ENCODE measurements at places on chromosomes 2 and 18.

- no peak for DNase-seq
These were observed 152.0 kb upstream of the PGAP1 start for GRCh38 chr2:197078535-197078934.

- DNase-seq, result no peak
These were observed 305.4 kb downstream of the LPIN1 start for GRCh38 chr2:12051831-12052230.

DNA sequence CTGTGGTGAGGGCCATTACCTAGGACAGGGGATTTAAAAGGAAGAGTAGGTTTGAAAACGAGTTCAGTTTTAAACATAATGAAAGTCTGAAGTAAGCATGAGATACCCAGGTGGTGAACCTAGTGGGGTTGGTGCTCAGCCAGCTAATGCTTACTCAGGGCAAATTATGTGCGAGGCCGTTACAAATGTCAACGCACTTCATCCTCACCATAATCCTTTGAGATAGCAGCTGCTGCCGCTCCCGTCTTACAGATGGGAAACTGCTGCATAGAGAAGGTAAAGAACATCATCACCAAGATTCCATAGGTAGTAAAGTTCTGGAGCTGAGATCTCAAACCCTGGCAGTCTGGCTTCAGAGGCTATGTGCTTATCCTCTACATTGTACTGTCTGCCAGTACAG, 209.0 kb downstream of the DYM start:
- DNase-seq, result no peak

GRCh38 chr2:9964334-9964980, 13.0 kb downstream of the GRHL1 start:
- no peak for DNase-seq

GRCh38 chr18:31247574-31248199, 70.3 kb upstream of the DSG1 start:
- DNase-seq, result no peak

DNA sequence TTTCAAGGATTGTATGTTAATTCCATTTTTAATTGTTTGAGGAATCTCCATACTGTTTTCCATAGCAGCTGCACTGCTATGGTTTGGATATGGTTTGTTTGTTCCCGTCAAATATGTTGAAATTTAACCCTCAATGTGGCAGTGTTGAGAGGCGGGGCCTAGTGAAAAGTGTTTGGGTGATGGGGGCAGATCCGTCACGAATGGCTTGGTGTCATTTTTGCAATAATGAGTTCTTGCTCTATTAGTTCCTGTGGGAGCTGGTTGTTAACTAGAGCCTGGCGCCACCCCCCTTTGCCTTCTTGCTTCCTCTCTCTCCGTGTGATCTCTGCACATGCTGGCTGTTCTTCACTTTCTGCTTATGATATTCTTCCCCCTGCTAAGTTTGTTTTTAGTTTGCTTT, 71.4 kb upstream of the LDLRAD4 start:
- no peak for DNase-seq

GRCh38 chr2:41967476-41968181, 80.2 kb upstream of the PKDCC start:
- DNase-seq, result no peak

- DNase-seq, result no peak
These were observed 813.0 kb upstream of the ID2 start for GRCh38 chr2:7868836-7869235.

DNA sequence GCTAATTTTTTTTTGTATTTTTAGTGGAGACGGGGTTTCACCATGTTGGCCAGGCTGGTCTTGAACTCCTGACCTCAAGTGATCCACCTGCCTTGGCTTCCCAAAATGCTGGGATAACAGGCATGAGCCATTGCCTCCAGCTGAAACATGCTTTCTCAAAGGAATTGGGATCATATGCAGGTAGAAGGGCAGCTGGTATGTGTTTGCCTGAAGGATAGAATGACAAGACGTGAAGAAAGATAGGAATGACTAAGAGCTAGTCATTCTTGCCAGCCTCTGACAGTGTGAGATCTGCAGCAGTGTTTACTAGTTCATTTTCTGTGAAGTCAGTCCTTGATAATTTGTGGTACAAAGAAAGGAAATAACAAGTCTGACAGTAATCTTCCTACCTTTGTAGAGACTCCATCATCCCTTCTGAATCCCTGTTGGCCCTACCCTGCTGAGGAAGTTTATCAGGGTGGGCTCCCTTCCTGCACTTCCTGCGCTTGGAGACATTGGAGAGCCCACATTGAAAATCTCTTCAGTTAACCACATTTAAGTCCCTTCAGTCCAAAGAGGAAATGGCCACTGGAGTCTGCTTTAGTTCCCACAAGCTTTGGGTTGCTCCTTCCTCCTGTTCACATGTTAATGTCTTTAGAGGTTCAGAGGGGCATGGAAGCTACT, 14.7 kb downstream of the CFLAR start:
- DNase-seq, result no peak

GRCh38 chr2:33219850-33220275, 256.6 kb upstream of the RASGRP3 start:
- DNase-seq, result no peak

DNA sequence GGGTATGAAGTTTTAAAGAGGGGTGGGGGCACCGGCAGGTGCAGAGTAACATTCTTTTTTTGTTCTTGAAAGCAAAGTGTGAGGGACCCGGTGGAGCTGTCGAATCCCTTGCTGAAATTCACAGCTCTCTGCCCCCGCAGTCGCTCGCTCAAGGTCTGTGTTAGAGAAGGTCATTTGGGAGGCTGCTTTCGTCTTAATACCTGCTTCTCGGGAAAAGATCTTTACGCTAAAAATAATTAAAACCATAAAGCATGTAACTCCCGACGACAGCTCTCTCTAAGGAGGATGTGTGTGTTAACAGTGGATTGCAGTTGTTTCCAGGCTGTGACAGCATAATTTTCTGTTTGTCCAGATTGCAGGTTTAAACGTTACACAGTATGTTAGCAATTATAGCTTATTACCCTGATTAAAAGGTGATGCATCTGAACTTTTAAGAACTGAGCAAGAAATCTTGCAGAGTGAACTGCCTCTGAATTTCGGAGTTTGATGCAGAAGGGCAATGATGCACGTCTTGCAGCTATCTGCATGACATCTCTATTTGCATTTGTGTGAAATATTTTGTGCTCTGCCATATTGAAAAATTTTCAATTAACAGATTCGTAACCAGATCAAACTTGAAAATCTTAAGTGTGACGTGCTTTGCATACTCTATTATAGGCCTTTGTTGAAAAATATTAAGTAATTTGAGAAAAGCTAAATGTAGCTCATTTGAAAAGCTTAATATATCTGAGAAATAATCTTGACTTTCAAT, 954 bp downstream of the RAPGEF4 start:
- no peak for DNase-seq

- no peak for DNase-seq
These were observed 338.1 kb downstream of the SLC4A3 start for GRCh38 chr2:219965287-219966194.

GRCh38 chr2:15965564-15966019, 25.2 kb downstream of the MYCN start:
- peak; percentile 62 for DNase-seq

DNA sequence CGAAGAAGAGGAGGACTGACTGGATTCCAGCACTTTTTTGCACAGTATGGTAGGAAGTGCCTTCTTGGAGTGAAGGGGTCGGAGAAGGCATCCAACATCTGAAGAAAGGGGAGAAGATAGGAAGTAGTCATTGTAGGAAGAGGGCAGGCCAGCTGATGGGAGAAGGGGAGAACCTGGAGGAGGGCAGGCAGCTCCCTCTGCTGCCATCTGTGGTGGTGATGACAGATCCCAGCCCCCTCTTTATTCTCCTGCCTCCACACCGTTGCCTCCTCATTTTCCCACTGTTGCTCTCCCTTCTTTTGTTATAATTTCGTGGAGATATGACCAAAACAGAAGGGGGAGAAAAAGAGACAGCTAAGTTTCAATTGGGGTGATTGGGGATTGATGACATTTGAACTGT, 2.9 kb upstream of the SCYGR2 start:
- DNase-seq, result no peak

DNA sequence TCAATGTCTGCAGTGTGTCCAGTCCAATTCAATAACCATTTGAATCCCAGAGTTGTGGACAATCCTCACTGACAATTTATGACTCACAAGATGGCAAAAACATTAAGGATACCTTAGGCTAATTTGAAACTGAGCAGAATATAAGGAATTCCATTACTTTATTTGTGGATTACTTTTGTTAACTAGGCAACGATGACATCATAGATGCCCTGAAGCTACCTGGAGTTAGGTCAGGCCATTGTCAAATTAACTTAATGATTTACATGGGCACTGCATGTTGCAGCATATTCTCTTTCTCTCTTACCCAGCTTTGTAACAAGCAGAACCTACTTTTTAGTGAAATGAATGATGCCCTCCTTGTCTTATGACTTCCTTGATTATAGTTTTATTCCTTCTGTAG, 100.0 kb upstream of the CDCA7 start:
- no peak for DNase-seq

GRCh38 chr2:117199511-117199910, 615.0 kb upstream of the DDX18 start:
- DNase-seq, result no peak

- no peak for DNase-seq
These were observed 199.6 kb upstream of the FBXO11 start for GRCh38 chr2:48105848-48106247.

DNA sequence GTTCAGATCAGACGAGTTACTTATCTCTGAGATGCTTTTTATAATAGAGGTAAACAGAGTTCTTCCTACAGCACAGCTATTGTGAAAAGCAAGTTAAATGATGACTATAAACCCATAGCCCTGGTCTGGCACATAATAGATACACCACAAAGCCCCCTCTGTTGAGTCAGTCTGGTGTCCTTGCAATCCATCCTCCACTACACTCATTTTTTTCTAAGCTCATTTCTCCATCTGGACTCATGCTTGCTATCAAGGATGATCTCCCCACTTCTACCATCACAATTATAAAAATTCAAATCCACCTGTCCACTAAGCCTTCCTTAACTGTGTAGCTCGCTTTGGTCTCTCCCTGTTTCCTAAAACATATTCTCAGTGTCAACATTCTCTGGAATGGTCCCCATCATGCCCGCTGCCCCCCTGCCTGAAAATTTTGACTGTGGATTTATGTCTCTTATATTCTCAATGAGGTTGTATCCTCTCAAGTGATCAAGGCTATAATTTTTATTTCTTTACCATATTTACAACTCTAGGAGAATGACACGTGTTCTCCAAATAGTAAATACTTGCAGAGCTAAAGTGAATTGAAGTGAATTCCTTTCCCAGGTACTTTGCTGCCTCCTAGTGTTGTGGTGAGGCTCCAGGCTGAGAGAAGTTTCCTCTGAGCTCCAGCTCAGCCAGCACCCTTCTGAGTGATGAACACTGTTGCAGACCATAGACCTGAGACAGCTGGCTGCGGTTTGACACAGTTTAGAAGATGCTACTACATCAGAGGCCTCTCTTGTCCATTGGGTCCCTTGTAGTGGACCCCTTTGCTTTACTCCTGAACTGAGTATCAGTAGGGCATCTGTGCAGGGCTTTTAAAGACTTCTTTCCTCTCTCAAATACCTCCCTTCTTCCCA, 108.7 kb downstream of the DPP10 start:
- peak; percentile 21 for DNase-seq

GRCh38 chr2:219477815-219478214, 20.9 kb upstream of the GMPPA start:
- DNase-seq, result no peak

DNA sequence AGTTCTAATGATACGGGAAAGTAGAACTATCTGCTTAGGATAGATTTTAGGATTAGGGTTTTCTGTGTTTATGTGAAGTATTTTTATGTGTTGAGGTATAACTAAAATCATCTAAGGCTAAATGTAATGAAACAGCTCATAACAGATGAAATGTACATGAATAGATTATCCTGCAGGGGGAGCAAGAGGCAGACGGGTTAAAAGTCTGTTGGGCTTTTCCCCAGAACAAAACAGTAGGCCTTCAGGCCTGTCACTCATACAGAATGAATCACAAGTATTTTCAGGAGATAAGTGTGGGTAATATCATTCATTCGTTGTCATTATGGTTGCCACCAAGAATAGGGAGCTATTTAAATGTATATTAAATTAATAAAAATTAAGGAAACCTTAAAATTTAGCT, 107.9 kb upstream of the IL1R2 start:
- DNase-seq, result peak; percentile 55

- no peak for DNase-seq
These were observed 1092.0 kb upstream of the LRRTM1 start for GRCh38 chr2:81396417-81397019.

- DNase-seq, result no peak
These were observed 1211.7 kb upstream of the ACVR2A start for GRCh38 chr2:146633159-146633558.

- no peak for DNase-seq
These were observed 23.3 kb downstream of the STAMBP start for GRCh38 chr2:73852020-73852419.

DNA sequence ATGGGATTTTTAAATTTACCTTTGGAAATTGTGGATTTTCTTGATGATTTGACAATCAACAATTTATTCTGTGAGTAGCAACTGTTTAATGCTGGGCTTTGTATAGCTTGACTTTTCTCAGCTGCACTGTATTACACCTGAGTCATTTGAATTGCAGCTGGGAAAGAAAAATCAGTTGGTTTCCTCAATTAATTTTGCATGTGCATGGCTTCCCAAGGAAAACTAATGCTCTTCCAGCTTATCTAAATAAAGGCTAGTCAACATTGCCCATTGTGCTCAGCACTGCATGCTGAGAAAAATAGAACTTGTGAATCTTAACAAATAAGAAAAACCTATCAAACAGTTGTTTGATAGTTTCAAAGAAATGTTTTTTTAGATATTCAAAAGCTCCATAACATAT, 268.3 kb upstream of the CDH20 start:
- no peak for DNase-seq

GRCh38 chr2:28172114-28172898, 220.4 kb upstream of the FOSL2 start:
- DNase-seq, result no peak

Data from activated CD4-positive, alpha-beta T cell treated with anti-CD3 and anti-CD28 coated beads, Interleukin-2, amount 50 U/mL, for 48 hours (primary cell).